ENCODE measurements at places on chromosomes 5 and 9.

- no peak for DNase-seq
Measured at GRCh38 chr5:103234239-103234975, 24.2 kb upstream of the MACIR start.

DNA sequence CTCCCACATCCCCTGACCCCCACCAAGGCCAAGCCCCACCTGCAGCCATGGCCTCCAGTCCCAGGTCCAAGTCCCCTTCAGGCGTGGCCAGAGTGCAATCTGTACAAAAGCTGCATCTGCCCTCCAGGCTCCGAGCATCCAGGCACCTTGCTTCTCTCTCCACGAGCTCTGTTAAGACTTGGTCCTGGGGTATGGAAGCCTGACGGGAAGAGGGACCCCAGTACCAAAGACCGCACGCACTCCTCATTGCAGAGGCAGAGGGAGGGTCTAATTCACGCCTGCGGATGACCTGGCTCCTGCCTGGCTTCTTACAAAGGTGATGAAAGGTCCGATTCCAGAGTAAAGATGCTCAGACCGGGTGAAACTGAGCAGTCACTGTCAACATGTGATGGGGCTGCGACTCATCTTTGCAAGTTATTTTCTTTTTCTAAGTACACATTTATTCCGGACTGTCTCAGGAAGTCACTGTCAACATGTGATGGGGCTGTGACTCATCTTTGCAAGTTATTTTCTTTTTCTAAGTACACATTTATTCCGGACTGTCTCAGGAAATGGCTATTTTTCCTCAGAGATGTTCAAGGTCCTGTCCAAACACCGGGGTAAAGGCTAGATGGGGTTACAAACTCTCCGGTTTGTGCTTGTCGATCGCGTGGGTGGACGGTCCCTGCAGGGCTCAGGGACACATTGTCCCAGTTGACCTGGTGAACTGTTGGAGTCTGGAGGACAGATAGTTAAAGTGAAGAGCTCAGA lies 252.0 kb upstream of the IRX4 start:
- DNase-seq, result no peak

- DNase-seq, result no peak
Measured at GRCh38 chr9:97307500-97308163, at the start of gene CCDC180. Gene CCDC180, plus strand, starts transcription at chr9:97307659. Its CDS starts 405 bp downstream, at chr9:97308064.

- DNase-seq, result no peak
Measured at GRCh38 chr5:93395971-93396379, 185.0 kb downstream of the NR2F1-AS1 start.
